Renal cortical epithelial cell (primary cell): ENCODE measurements at places on chromosomes 1 and 21.

DNA sequence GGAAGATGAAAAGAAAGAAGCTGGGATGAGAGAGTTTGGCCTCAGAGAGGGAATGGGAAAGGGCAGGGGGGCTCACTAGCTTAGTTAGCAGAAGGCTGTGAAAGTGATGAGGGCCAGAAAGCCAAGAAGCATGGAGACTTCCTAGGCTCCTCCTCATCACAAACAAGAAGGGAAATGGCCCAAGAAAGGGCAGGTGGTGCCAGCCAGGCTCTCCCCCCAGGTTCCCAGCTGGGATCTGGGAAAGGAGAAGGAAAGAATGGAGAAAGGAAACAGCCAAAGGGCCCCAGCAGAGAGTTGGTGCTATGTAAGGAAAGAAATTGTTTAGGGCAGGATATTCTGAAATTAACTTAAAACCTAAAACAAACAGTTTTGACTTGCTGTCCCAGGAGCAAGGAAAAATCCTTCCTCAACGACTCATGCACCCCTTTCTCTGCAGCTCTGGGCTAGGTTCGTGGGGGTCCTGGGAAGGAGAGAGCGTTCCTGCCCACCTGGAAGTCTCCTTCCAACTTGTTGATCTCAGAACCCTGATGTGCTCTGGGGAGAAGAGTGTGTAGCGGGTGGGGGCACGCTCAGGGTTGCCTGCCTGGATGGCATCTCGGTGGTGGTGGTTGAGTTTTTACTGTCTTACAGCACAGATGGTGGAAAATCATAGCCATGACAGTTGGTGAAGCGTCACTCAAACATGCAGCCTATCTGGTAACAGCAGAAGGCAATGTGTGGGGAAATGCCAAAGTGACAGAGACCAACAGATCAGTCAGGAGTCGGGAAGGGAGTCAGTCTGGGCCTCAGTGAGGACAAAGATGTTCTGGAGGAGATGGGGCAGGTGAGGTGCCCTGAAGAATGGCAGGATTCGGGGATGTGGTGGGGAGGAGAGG lies 147.3 kb downstream of the CLIC6 start:
- no peak for DNase-seq

DNA sequence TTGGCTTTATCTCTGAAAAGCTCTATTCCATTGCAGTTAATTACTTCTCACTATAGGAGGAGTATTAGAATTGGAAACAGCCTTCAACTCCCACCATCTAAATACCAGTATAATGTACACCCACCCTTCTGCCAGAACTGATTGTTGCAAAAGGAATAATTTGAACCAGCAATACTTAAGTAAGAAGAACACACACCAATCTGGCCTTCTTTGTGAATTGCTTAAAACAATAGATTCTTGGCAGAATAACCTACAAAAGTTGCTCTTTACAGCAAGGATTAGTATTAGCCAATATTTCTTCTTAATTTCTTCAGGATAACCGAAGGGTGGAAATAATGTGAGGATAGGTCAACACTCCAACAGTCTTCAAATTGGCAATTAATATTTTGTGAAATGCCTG lies 54.9 kb upstream of the ADAMTS5 start:
- no peak for DNase-seq

DNA sequence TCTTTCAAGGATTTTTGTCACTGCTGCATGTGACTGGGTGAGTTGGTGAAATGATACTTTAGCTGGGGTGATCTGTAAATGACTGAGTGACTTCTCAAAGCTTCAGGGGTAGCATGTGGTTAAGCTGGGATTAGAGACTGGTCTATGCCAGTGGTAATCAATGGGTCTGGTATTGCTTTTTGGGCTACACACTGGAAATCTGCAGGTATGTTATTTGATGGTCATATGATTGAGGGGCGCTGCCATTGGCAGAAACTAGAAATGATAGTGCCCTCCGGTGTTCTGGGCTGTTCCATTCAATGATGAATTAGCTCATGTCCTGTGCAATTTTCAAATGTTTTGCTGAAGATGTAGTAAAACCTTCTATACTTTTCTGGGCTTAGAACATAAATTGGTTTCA lies 39.7 kb upstream of the DNAJC6 start:
- no peak for DNase-seq

- no peak for DNase-seq
These were observed 459.7 kb upstream of the ZP4 start for GRCh38 chr1:238350471-238350870.

GRCh38 chr1:89760496-89760895 lies 60.3 kb upstream of the LRRC8D start:
- no peak for DNase-seq

- peak; percentile 33 for DNase-seq
These were observed 98.8 kb downstream of the NOS1AP start for GRCh38 chr1:162168261-162168660.

DNA sequence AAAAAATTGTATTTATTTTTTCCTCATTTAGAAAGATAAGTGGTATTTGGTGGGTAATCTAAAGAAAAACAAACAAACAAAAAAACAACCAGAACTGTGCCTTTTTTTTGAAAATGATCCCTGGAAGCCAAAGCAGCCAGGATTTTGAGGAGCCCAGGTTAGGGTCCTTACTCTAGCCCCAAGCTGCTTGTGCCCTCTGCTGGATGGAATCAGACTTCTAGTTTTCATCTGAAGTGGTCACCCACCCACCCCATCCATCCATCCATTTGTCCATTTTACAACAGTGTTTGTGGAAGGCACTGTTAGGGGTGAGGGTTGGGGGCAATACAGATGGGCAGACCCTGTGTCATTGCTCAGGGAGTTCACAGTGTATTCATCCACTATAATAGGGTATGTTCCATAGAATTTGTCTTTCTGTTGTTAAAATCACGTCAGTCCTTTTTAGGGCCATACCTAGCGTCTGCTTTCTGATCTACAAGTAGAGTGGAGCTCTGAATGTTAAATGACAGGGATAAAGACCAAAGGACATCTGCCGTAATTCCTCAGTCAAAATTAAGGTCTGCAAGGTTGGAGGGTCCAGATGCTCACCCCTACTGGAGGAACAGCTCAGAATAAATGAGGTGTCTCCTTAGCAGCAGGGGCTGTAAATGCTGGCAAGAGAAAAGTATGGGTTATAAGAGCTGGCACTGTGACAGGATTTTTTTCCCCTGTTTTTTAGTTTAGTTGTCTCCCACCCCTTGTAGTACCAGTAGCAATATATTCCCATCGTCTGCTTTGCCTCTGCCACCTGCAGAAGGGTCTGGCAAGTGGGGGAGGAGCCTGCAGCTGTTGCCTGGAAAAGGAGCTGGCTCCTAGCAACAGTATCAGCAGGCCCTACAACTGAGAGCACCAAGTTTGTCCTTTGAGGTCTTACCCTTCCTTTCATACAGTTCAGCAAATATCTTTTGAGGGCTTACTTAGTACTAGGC lies 3.2 kb downstream of the LRRC42 start:
- peak; percentile 51 for DNase-seq
